Activated CD4-positive, CD25-positive, alpha-beta regulatory T cell treated with anti-CD3 and anti-CD28 coated beads, Interleukin-2, amount 50 U/mL, for 72 hours (primary cell): ENCODE measurements at places on chromosomes 2 and 18.

DNA sequence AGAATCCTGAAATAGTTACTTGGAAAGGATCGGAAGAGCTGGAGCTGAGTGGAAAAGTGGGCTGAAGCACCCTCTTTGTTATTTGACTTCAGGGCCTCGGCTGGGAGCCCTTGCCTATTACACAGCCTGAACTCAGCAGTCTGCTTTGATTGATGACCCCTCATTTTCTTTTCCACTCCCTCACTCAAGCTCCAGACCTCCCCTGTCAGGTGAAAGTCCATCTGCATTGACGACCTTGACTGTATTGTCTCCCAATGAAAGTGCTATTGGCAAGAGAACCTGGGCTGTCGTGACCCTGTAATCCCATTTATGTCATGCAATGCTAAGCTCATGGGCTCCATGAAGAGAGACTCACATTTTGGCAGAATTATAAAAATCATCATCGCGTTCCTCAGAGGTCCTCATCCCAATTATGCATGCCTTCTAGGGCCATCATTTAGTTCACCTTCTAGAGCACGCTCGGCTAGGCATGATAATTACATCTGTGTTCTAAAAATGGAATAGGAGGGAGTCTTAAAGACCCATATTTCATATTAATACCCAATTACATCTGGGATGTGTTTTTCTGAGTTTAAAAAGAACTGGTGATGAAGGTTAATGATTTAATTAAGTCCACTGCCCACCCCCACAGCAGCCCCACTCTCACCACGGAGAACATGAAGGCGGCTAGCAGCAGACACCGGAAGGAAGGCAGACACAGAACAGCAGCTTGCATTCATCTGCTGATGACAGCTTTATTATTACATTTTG lies 472.5 kb downstream of the PID1 start:
- no peak for DNase-seq

GRCh38 chr2:4354678-4355077 lies 651.3 kb downstream of the DCDC2C start:
- no peak for DNase-seq

- DNase-seq, result no peak
These were observed 43.5 kb downstream of the CALCRL start for GRCh38 chr2:187404431-187405110.

- DNase-seq, result no peak
These were observed 202.4 kb downstream of the PIK3C3 start for GRCh38 chr18:42157420-42157819.

DNA sequence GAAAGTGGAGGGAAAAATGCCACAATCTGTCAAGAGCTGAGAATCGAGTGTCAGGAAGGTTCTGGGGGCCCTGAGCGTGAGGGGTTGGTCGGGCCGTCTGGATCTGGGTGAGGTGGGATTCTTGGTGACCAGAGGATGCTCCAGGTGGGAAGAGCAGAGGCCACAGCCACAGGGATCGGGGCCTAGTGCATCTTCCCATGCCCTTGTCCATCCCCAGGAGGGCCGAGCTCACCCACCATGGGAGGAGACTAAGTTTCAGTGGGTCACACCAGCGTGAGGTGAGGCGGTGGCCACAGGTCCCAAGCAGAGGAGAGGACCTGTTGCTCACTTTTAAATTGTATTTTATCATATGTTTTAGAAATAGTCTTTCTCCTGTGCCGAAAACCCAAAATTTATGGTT lies 70.0 kb downstream of the TMEM18 start:
- no peak for DNase-seq

DNA sequence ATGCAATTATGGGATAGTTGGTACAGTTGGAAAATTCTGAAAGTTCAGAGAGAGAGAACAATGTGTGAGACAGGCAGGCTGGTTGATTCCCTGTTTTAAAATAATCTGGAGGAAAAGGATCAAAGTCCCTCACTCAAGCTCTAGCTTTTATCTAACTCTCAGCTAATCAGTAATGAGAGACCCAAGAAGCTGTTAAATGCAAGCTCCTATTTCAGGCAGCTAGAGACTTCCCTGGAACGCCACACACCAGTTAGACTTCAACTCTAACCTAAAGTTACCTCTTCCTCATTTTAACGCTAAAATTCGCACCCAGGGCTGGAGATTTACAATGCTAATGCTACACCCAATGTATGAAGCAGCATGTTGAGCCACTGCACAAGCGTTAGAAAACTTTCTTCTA lies 243.1 kb downstream of the EN1 start:
- no peak for DNase-seq

DNA sequence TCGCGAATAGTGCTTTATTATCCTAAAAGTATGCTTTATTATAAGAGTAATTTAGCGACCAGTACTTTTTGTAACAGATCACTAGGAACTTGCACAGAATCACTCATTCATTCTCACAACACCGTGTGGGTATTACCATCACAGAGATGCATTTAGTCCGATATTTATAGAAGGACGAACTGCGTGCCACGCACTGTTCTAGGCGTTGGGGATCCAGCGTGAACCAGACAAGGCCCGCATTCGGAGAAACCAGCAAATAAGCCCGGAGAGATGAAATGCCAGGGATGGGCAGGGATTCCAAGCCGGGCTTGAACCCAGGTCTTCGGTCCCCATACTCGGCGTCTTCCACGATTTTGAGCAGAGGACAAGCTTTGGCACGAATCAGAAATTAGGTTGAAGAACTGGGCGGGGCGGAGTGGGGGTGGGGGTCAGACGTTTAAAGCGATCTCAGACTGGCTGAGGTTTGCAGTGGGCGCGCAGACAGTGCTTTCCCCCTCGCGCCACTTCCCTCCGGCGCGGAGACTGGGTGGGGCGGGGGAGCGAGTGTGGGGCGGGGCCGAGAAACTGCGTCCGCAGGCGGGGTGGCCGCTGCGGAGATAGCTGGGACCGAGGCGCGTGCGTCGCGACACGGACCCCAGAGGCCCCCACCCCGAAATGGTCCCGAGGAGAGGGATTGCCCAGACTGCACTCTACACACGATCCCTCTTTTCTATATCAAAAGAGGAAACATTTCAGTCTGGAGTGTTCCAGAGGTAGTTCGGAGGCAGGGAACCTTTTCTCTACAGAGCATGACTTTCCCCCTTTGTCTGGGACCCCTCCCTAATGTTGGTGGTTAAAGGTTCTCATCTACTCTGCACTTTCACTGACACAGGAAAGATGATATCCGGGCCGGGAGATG lies 1.1 kb upstream of the CXCR4 start:
- DNase-seq, result peak; percentile 69

- DNase-seq, result peak; percentile 39
These were observed at the start of gene SERPINE2 for GRCh38 chr2:224039080-224039769. TSS of gene SERPINE2 (minus strand) at chr2:224039286. CDS start at chr2:224001900, 37,386 bp downstream.

DNA sequence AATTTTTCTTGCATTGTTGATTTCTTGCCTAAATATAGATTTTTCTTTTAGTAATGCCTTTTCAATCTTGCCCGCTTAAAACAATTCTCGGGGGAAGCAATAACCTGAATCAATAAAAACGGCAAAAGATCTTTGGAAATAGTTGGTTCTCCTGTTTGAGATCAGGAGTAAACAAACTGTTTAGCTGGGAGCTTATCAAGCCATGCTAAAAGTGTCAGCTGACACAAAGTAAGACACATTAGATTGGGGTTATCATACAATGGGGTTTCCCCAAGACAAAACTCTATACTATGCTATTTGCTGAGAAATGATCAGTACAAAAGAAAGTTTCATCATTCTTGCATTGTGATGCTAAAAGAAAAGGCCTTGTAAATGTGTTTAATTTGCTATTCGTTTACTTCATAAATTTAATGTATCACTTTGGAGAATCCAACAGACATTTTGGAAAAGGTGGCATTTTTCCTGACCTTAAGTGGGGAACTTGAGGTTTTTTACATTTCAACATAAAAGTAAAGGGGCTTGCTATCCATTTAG lies 46.5 kb downstream of the ATIC start:
- DNase-seq, result no peak

DNA sequence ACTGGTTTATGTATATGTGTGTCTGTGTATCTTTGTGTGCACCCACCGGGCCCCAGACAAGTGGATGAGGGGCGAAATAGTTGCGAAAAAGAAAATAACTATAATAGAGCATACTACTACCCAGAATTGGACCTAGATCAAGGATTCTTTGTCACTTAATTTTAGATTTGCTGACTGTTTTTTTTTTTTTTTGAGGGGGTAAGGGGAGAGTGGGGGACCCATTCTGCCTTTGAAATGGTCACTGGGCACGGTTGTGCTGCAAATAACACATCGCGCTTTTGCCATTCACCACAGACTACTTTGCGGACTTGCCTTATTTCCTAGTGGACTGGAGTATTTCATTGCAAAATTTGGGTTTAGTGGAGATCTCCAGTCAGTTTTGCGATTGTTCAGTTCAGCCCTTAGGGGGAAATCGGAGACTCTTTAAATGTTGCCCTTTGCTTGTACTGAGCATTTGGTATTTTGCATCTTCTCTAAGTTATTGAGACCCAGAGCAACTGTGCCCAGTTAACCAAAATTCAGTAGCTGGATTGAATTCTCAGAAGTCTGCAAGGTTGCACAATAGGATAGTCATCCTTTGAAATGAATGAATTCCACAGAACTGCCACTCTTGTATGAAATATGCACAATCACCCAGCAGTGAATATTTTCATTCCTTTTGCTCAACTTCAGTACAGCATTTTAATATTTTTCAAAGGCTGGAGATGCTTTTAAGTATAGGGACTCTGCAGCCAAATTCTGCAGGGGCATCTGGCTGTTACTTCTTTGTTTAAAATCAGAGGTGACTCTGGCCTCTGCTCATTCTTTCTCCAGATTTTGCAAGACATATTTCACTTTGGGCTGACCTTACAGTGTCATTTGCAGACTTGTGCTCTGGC lies 2.9 kb downstream of the TRIB2 start:
- no peak for DNase-seq

GRCh38 chr2:83941886-83942285 lies 517.2 kb downstream of the SUCLG1 start:
- no peak for DNase-seq

DNA sequence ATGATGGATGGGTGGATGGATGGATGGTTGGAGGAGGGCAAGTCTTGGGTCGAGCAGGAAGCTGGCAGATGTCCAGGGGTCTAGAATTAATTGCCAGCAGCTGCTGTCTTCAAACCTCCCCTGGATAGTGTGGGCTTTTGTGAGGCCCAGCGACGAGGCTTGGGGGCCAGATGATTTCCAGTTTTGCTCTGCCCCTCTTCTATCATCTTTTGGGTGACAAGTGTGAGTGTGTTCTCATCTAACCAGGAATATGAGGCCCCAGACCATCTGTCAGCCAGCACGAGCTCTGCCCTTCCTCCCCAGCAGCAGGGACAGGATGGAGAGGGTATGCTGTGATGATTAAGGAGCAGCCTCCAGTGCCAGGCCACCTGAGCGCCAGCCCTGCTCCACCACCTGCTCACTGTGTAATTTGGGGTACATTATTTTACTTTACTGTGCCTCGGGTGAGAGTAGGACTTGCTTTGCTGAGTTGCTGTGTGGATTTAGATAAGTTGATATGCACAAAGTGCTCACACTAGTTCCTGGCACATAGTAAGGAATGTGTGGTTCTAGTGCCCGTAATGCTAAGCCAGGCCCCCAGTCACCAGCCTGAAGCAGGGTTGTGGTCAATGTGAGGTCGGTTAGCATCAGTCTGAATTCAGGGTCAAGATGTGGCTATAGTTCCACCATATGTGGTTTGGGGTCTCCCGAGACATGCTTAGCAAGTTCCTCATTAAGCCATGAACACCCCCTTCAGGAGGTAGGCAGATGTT lies 251.1 kb downstream of the CYP26B1 start:
- no peak for DNase-seq

GRCh38 chr2:205747829-205748386 lies 65.6 kb downstream of the NRP2 start:
- no peak for DNase-seq

DNA sequence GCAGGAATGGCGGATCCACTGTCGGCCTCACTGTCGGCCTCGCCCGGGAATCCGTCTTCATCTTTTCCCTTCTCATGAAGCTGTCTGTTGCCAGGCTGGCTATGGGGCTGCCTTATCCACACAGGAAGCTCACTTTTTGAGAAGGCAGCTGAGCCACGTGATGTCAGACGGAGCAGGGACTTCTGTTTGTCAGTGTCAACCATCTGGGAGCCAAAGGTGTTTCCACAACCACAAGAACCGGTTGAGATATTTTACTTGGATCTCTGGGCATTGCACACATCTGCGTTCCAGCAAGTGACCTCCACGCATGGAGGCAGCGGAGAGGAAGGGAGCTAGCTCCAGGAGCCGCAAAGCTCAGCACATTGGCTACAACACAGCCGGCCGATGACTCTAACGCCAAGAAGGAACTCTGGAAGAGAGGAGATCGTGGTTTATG lies 27.4 kb upstream of the TAF1B start:
- DNase-seq, result no peak

GRCh38 chr18:36580266-36580665 lies 248.5 kb downstream of the TPGS2 start:
- DNase-seq, result no peak

DNA sequence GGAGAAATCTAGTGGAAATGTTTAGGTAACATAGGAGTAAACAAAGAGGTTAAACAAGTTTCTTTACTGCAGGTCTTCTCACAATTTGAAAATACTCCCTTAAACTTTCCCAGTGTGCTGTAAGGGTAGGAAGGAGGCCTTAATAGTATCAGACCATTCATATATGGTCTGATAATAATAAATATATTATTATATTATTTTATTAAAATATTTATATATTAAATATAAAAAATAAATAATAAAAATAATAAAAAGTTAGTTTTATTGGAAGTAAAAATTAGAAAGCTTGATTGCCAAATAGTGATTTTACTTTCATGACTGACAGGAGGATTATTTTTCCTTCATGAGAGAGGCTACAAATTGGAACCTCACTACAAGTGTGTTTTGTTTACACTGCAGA lies 7.1 kb downstream of the NOSTRIN start:
- no peak for DNase-seq

DNA sequence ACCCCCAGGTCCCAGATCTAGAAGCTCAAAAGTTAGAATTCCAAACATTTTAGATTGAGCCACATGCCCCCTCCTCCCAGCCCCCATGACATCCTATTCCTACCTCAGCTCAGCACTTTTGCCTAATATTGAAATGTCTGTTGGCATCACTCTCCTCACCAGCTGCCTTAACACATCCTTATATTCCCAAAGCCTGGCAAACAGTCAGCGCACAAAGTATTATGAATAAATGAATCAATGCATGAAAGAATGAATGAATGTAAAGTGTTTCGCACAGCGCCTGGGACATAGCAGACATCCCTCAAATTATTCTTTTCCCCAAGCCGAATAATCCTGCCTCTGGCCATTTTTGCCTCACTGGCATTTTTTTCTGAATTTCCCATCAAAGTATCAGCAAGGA lies 175.8 kb downstream of the TNS1 start:
- DNase-seq, result no peak

DNA sequence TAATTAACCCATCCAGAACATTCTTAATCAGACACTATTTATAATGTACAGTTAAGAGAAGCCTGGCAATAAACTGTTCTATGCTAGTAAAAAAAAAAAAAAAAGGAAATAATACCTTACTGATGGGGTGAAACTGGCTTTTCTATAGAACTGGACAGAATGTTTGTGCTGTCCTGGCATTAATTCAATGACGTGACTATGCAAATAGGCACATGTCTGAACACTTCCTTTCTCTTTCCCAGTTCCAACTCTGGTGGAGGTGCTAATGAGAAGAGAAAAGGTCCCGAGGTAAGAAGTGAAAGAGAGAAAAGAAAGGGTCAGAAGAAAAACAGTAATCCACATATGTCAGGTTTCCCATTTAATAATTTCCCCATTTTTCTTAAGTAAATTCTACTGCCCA lies 508.4 kb downstream of the ZEB2 start:
- no peak for DNase-seq

GRCh38 chr2:64056021-64056420 lies 36.8 kb upstream of the VPS54 start:
- DNase-seq, result no peak

- DNase-seq, result no peak
These were observed 10.0 kb upstream of the VPS54 start for GRCh38 chr2:64029116-64029665.
